ENCODE measurements at places on chromosomes 1 and 21.

DNA sequence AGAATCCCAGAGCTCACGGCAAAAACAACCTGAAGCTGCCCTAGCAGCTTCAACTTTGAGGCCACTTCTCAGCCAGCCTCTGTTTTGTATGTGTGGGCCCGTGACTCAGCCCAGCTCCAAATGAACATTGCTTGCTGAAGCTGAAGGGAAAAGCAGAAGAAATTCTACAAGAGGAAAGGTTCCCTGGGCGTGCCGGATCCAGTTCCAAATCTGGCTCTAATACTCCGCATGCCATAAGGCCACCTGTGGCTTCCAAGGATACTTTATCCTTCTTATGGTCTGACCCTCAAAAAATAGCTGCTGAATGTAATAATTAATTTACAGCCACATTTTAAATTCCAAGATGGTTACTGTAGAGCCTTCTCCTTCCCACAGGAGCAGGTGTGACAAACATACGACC, 24.3 kb downstream of the TSPAN2 start:
- no peak for DNase-seq

GRCh38 chr1:47262787-47263413, 30.9 kb upstream of the TAL1 start:
- peak; percentile 15 for DNase-seq

GRCh38 chr1:109047339-109047738, 5.4 kb upstream of the WDR47 start:
- DNase-seq, result no peak

DNA sequence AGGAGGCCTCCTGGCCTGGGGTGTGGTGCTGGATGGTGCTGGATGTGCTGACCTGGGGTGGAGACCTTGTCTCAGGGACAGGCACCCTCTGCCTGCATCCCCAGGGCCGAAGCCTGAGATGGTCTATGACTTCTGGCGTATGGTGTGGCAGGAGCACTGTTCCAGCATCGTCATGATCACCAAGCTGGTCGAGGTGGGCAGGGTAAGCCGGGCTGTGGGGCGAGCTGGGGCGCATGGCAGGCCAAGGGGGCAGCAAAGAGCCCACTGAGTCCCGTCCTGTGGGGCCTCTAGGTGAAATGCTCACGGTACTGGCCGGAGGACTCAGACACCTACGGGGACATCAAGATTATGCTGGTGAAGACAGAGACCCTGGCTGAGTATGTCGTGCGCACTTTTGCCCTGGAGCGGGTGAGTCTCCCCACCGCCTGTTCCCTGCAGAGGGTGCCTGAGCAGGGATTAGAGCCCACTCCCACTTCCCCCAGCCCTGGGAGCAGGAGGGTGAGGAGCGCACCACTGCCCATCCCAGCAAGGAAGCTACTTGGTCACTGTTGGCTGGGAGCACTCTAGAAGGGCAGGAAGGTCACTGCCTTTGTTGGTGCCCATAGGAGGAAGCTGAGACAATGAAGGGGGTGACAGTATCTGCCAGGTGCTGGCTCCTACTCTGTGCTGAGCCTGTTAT, 75.2 kb downstream of the PTPRU start:
- DNase-seq, result no peak

DNA sequence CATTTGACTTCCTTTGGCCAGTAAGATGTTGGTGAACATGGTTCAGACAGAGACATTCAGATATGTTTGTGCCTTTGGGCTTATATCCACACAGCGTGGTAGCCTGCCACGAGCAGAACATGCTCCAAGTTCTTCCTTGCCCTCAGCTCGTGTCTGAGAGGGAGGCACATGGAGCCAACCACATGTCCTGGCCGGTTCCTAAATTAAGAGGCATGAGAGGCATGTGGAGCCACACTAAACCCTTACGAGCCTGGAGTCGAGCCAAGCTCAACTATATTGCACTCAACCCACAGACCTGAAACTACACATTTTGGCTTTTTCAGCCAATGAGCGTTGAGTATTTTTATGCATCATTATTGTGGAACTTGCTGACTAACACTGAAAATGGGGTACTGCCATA, 133.7 kb upstream of the KCNK1 start:
- DNase-seq, result no peak

DNA sequence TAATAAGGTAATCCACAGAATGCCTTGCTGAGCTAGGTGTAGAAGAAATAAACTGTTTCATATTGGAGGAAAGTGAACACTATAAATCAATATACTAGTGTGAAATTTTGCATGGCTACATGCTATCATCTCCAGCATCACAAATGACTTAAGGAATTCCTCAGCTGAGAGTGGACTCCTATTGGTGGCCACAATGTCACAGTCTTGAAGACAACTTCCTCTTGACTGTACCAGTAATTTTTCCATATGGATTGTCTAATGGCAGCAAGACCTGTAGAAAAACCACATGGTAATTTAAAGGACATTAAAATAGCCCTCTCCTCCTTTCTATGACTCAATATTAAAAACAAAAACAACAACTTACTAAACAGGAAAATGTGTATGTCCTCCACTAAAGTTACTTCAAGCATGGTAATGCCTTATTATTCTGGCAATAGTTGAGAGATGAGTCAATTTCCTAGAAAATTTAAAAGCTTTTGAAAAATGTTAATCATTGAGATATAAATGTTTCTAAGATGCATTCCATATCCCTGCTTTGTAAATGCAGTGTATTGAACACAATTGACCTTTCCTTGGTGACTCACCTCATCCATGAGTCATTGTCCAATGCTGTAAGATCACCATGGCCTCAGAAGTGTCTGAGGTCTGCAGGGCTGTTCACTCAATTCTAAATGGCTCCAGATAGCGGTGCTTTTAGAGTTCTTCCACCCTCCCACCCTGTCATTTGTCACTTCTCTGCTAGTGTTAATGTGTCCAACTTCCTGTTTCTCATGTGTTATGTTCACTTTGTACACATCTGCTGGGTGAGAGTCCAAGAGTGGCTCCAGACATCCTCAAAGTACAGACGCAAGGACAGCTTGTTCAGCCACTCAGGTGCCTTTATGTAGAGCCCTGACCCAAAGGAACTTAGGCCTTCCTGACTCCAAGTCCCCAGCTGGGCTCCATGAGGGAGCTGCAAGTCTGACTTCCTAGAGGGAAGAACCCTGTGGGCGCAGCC, 32.8 kb upstream of the DNASE2B start:
- no peak for DNase-seq

- peak; percentile 11 for DNase-seq
Observed at GRCh38 chr1:72485801-72486200, 203.5 kb upstream of the NEGR1 start.

DNA sequence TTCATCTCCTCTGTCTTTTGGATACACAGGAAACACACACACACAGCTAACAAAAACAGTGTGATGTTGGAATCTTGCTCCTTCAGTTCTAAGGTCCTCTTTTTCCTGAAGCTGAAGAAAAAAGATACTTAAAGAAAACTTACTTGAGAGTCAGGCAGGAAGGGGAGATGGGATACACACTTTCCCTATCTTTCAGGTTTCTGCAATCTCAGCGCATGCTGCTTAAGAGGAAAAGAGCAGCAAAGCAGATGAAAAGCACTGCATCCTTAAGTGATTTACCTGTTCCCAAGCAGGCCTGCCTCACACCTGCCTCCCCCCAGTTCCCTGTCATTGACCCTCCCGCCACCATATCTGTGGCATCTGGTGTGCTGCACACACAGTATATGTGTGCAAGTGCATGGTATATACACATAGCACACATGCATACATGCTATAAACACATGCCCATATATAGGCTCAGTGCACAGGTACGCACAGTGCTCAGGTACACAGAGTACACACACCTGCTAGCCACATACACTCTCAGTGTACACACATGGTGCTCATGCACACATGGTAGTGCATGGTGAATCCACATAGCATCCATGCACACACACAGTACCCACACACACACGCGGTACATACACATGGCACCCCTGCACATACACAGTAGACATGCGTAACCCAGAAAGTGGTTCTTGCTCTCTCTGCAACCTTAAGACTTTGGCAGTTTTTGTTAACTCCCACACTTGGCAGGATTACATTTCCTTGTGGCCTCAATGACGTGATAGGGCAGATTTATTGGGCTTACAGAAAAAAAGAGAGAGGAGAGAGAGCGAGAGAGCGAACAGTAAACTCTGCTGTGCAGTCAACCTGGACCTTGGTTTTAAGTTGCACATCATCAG, 166.9 kb downstream of the TOMM20 start:
- DNase-seq, result no peak

GRCh38 chr21:37208741-37209225, 58.4 kb downstream of the VPS26C start:
- DNase-seq, result no peak

DNA sequence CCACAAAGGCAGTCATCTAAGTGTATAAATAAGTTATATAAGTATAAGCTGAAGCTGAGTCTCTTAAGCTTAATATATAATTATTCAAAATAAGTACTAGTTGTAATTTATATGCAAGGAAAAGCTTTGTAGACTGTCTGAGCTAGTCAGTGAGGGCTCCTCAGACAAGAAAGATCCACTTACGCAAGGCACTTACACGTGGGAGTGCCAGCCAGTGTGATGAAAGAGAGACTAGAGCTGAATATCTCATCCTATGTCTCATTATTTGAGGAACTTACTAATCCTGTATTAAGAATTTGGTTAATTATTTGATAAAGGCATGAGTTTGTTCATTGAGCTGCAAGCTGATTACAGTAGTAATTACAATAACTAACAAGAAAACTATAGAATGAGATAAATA, 146.9 kb downstream of the PDE4B start:
- no peak for DNase-seq

DNA sequence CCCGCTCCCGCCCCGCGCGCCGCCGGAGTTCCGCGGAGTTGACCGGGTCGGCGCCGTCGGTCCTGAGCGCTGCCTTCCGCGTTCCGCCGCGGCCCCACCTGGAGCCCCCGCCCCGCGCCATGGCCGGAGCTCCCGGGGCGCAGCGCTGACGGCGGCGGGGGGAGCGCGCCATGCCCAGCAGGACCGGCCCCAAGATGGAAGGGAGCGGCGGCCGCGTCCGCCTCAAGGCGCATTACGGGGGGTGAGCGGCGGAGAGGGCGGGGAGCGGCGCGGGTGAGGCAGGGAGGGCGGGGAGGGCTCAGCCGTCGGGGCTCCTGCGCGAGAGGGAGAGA, 216 bp downstream of the PRKCZ start:
- DNase-seq, result no peak

- no peak for DNase-seq
Observed at GRCh38 chr1:214777364-214777763, 174.4 kb downstream of the CENPF start.

DNA sequence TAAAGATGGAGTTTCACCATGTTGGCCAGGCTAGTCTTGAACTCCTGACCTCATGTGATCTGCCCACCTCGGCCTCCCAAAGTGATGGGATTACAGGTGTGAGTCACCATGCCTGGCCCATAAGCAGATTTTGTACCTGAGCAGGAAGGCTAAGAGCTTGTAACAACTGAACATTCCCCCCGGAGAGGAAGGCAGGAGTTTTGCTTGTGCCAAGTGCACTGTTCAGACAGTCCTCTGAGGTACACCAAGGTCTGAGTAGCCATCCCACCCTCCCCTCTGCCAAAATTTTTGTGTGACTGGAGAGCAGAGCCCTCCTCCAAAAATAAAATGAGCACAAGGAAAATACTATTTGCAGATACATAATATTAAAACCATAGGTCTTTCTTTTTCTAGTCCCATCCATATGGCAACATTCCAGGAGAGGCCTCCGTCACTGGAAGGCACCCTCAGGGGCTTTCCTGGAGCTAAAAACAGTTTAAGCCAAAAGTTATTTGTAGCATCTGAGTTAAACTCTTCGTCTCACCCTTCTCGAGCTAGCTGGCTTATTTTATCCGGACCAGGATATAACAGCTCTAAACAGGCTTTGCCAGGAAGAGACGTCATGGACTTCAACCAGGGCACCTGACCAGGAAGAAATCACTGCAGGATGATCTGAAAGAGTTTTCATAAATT, 27.2 kb downstream of the CAPN2 start:
- DNase-seq, result no peak

DNA sequence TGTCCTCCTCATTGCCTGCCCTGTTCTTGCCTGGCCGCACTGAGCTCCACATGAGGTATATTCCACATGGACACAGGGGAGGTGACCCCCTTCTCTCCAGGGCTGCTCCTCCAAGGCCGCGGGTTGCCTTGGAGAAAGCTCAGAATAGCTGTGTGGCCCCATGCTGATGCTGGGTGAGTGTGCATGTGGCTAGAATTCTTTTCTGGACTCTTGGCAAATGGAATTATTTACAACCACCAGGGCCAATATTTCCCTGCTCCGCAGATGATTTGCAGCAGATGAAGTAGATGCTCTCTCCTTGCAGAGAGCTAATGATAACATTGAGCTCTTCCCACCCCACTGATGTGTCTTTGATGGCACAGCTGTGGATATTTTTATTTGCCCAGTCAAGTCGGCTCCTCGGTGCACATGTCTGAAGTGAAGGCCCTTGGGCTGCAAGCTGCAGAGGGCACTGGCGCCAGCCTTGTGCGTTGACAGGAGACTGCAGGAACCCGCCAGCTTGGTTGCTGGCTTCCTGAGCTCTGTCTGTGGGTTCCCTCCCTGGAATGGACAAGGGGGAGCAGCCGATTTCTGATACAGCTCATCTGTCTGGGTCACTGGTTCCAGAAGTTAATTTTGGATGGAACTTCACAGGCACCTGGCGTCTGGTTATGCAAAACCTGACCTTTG, 404.7 kb upstream of the VAMP3 start:
- DNase-seq, result peak; percentile 85
